Pancreas (tissue), 10 donors: ENCODE measurements at places on chromosomes 6 and 20.

DNA sequence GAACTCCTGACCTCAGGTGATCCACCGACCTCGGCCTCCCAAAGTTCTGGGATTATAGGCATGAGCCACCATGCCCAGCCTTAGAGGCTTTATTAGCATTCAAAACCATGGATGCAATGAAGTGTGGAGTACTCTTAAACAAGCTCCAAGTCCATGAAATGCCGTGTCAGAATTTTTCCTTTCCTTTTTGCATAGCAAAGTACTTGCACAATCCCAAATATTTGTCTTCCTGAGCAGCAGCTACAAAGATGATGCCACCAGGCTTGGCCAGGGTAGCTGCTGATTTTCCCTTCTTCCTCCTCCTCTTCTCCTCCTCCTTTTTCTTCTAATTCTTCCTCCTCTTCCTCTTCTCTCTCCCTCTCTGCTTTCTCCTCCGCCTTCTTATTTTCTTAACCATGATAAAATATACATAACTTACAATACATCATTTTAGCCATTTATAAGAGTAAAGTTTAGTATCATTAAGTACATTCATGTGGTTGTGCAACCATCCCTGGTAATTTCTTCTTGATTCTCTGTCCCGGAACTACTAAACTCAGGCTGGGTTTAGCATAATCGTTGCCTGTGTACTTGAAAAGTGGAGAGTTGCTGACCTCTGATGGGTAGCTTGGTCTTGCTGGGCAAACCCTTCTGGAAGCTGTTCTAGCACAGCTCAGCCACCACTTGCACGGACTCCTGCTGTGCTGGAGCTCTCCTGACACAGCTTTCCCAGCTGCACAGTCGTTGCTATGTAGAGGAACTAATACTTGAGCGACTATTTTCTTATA lies 20.3 kb downstream of the MUCL3 start:
- no peaks in the 10 kb centered on the region for H3K4me1 ChIP-seq
- H3K4me3 ChIP-seq, result no peak overlapping the region
- no peak for DNase-seq

- no peaks in the 10 kb centered on the region for H3K4me1 ChIP-seq
- no peak overlapping the region for H3K4me3 ChIP-seq
- DNase-seq, result no peak
- H3K27me3 ChIP-seq, result no peaks in the 10 kb centered on the region
- no peaks in the 10 kb centered on the region for H3K36me3 ChIP-seq
These were observed 52.7 kb upstream of the PTGIS start for GRCh38 chr20:49620364-49621240.

DNA sequence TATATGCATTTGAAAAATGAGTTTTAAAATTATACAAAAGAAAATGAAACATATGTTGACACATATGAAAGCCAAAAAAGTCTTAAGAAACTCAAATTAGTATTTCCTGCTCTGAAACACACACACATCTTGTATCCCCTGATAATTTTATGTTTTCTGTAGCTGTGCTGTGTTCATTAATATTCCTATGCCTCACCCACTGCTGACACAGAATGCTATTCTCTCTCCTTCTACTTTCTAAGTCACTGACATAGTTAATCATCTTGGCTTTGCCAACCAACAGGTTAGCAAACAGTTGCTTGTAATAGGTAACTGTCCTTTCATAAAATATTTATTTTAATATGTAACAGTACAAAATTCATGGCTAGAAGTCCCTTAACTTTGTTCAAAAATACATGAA lies 140.7 kb downstream of the DST start:
- DNase-seq, result no peak
- no peaks in the 10 kb centered on the region for H3K27me3 ChIP-seq
- H3K4me1 ChIP-seq, result peaks cover 9% of the 10 kb centered on the region
- H3K36me3 ChIP-seq, result no peaks in the 10 kb centered on the region
- H3K27ac ChIP-seq, result no peak overlapping the region

GRCh38 chr6:169880516-169880915 lies 129.1 kb downstream of the ERMARD start:
- H3K4me3 ChIP-seq, result no peak overlapping the region
- DNase-seq, result no peak
- H3K27ac ChIP-seq, result no peak overlapping the region
- no peaks in the 10 kb centered on the region for H3K4me1 ChIP-seq
- no peaks in the 10 kb centered on the region for H3K27me3 ChIP-seq

DNA sequence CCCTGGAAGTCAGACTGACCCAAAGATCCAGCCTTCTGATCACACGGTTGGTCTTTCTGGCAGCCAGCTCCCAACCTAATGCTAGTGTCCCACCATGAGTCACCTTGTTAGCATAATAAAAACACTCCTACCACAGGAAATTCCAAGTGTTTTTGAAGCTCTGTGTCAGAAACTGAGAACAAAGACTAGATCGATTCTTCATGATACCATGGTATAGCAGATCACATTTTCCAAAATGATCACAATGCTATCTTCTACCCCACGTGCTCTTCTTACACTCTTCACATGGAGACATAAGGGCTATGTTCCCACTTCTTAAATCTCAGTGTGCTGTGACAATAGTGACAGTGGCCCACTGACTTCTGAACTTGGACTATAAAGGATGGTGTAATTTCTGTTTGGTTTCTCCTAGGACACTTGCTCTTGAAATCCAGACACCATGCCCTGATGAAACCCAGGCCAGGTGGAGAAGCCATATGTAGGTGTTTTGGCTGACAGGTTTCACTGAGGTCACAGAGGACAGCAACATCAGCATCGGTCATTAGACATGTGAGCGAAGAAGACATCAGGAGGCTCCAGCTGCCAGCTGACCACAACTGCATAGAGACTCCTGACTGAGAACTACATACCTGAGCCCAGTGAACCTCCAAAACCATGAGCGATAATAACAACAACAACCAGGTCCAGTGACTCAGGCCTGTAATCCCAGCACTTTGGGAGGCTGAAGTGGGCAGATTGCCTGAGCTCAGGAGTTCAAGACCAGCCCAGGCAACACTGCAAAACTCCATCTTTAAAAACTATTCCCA lies 57.5 kb downstream of the MKKS start:
- no peaks in the 10 kb centered on the region for H3K4me1 ChIP-seq
- H3K27ac ChIP-seq, result no peak overlapping the region
- no peak for DNase-seq
- H3K27me3 ChIP-seq, result no peaks in the 10 kb centered on the region
- H3K4me3 ChIP-seq, result no peak overlapping the region

DNA sequence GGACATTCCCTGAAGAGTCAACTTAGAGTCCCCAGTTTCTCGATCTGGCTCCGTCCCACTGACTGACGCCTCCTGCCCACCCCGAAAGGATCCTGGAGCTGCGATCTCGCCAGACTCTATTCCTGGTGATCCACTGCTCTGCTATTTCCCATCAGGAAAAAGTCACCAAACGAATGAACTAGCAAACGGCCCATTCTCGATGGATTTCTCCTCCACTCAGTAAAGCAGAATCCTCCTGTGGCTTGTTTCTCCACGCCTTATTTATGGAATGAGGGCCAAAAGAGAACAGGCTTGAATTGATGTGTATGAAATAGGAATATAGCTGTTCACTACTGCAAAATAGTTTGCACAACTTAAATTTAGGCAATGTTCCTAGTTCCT lies 5.4 kb downstream of the NKX2-4 start:
- H3K27me3 ChIP-seq, result peaks cover 18% of the 10 kb centered on the region
- H3K36me3 ChIP-seq, result no peaks in the 10 kb centered on the region
- no peak for DNase-seq
- H3K4me1 ChIP-seq, result no peaks in the 10 kb centered on the region

- peak; percentile 71 for DNase-seq
- peak overlapping the region; percentile 99 for H3K27ac ChIP-seq
- H3K4me3 ChIP-seq, result peak overlapping the region; percentile 97
- H3K36me3 ChIP-seq, result no peaks in the 10 kb centered on the region
These were observed 1.8 kb downstream of the FOXO3 start for GRCh38 chr6:108562503-108562993.

DNA sequence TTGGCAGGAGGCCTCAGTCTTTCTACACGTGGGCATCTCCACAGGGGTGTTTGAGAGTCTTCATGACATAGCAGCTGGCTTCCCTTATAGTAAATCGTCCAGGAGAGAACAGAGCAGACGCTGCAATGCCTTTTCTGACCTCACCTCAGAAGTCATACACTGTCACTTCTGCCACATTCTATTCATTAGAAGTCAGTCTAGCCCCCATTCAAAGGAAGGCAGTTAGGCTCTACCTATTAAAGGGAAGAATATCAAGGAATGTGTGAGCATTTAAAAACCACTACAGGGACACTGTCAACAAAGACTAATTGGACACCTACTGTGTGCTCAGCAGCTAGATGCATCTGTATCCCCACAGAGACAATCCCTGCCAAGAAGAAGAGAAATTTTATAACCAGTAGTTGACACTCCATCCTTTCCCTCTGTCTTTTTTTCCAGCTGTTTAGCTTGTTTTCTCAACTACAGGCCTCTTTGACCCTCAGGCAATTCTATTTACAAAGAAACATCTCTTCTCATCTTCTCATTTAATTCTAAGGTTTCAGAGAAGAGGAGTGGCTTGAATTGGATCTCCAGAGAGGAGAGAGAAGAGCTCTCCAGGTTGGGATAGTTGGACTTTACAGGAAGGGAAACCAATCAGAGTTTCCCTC lies 18.6 kb downstream of the ARMC12 start:
- peak overlapping the region; percentile 31 for H3K27ac ChIP-seq
- no peak for DNase-seq
- no peak overlapping the region for H3K4me3 ChIP-seq
- no peaks in the 10 kb centered on the region for H3K27me3 ChIP-seq

- no peaks in the 10 kb centered on the region for H3K36me3 ChIP-seq
- no peak overlapping the region for H3K4me3 ChIP-seq
- DNase-seq, result no peak
- no peak overlapping the region for H3K27ac ChIP-seq
These were observed 91.6 kb downstream of the RAMACL start for GRCh38 chr6:166494757-166495486.

- no peak for DNase-seq
- no peaks in the 10 kb centered on the region for H3K4me1 ChIP-seq
- no peaks in the 10 kb centered on the region for H3K27me3 ChIP-seq
- no peak overlapping the region for H3K27ac ChIP-seq
- no peaks in the 10 kb centered on the region for H3K36me3 ChIP-seq
These were observed 271.1 kb downstream of the SAMD5 start for GRCh38 chr6:147779624-147780023.

DNA sequence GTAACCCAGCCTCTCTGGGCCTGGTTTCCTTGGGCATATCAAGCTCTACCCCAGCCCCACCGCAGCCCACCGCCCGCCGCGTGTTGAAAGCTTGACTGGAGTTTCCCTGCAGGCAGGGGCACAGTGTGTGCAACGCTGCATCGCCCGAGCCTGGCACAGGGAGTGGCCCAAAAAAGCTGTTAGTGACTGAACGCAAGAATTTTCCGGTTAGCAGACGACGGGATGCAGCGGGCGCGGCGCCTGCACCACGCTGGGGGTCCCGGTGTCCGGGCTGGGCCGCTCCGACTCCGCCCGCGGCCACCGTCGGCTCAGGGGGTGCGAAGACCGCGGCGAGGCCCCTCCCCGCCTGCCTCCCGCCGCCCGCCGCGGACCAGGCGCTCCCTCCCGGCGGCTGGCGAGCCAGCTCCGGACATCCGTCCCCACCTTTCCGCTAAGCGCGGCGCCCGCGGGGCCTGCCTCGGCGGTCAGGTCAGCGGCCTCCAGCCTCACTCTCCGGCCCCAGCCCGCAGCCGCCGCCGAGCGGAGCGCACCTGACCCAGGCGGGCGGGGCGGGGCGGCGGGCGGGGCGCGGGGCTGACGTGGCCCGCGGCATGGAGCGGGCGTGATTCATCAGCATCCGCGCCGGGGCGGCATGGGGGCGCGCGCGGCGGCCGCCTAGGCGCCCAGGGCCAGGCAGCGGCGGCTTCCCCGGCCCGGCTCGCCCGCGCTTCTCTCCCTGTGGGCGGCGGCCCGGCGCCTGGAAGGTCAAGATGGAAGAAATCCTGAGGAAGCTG lies at the start of gene ARFGEF3:
Gene ARFGEF3 (plus strand): TSS at position 602 of the 773 bp plus-strand sequence. CDS start 148 bp downstream, at position 750.
- no peaks in the 10 kb centered on the region for H3K27me3 ChIP-seq
- no peaks in the 10 kb centered on the region for H3K36me3 ChIP-seq
- peak within 1 kb of the TSS; percentile 76 for H3K4me3 ChIP-seq
- H3K27ac ChIP-seq, result peak within 1 kb of the TSS; percentile 84

- peak overlapping the region; percentile 43 for H3K27ac ChIP-seq
- H3K4me3 ChIP-seq, result no peak overlapping the region
- no peaks in the 10 kb centered on the region for H3K27me3 ChIP-seq
- no peak for DNase-seq
- H3K36me3 ChIP-seq, result no peaks in the 10 kb centered on the region
- peaks cover 30% of the 10 kb centered on the region for H3K4me1 ChIP-seq
These were observed 189.5 kb upstream of the TENT5A start for GRCh38 chr6:81942067-81942370.

DNA sequence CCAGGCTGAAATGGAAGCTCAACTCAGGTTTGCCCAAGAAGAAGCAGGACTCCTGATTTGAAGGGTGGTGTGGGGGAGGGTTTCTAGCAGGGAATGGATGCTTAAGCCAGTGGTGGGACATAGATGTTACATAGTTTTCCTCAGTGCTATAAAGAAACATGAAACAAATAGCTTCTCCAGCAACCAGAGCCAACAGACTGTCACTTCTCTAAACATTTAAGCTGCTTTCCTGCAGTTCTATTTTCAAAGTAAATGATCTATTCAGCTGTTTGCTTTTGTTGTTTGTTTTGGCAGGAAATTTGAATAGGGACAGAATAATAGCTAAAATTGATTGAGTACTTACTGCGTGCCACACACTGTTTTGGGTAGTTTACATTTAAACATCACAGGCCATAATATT lies 169.0 kb downstream of the UST start:
- H3K27ac ChIP-seq, result no peak overlapping the region
- DNase-seq, result no peak
- no peaks in the 10 kb centered on the region for H3K36me3 ChIP-seq
- no peak overlapping the region for H3K4me3 ChIP-seq

DNA sequence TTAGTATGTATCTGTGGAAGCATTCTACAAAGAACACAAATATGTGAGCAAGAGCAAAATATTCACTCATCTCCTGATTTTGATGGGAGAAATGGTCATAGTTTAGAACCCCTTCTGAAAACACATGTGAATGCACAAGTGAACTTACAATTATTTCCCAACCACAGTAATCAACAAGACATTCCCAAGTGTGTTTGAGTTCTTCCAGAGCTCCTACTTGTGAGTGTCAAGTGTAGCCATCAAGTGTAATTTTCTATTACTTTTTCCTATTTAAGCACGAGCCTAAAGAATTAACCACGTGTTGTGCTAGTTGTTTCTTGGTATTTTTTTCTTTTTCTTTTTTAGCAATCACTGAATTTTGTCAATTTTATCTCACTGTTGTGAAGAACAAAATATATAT lies 402.3 kb downstream of the NKAIN2 start:
- H3K4me3 ChIP-seq, result no peak overlapping the region
- no peaks in the 10 kb centered on the region for H3K27me3 ChIP-seq
- H3K36me3 ChIP-seq, result no peaks in the 10 kb centered on the region
- H3K27ac ChIP-seq, result no peak overlapping the region
- no peak for DNase-seq

DNA sequence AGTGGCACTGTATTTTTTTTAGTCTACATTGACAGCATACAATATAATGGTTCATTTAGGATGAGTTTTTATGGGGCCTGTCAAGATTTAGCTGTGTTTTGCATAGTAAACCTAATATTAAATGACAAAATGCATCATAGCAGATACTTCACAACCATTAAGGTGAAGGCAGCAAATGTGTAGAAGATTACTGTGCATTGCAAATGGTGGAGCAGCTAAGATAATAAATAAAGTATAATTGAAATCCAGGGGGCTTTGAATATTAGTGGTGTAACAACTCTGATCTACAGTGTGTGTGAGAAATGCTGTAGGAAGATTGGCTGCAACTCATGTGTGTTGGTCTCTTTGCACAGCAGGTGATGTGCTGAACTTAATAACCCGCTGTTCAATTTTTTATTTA lies 801.9 kb upstream of the CITED2 start:
- no peaks in the 10 kb centered on the region for H3K27me3 ChIP-seq
- no peaks in the 10 kb centered on the region for H3K4me1 ChIP-seq
- no peak for DNase-seq

GRCh38 chr20:49591217-49591865 lies 23.4 kb upstream of the PTGIS start:
- DNase-seq, result no peak
- H3K4me1 ChIP-seq, result no peaks in the 10 kb centered on the region
- H3K27me3 ChIP-seq, result no peaks in the 10 kb centered on the region
- no peak overlapping the region for H3K27ac ChIP-seq
